Camera-type eye (tissue), 1 donor: ENCODE measurements at places on chromosomes 7 and 10. TPM values are rescaled to one million over a fixed set of nuclear protein-coding genes. Genes with fewer than 3 reads are reported as not detected.

Gene HMX3
- 1.1 TPM for total RNA-seq

Gene ZFAND4
- 33.2 TPM for total RNA-seq

Gene TRPV6
- total RNA-seq: 0.55 TPM

Gene CLRN3
- total RNA-seq: not detected

Gene SPOCK2
- 28.6 TPM for total RNA-seq

Gene FAM25G
- not detected for total RNA-seq

Gene MCM10
- 4.1 TPM for total RNA-seq

Gene GNAT3
- not detected for total RNA-seq

Gene CCDC3
- 13.0 TPM for total RNA-seq

Gene OIT3
- total RNA-seq: 1.6 TPM

Gene PLCE1
- total RNA-seq: 28.2 TPM

Gene HIP1
- total RNA-seq: 42.2 TPM

Gene CCT6A
- 117 TPM for total RNA-seq

Gene ALOX5
- total RNA-seq: 8.1 TPM

Gene CALML5
- 3.3 TPM for total RNA-seq

Gene FRMD4A
- 103 TPM for total RNA-seq

Gene ERVW-1
- total RNA-seq: not detected

Gene STEAP1
- total RNA-seq: 10.2 TPM

Gene CRHR2
- 0.60 TPM for total RNA-seq

Gene ASB15
- total RNA-seq: not detected

Gene RNF133
- total RNA-seq: 2.6 TPM

Gene TAS2R41
- not detected for total RNA-seq

Gene MKI67
- total RNA-seq: 16.4 TPM

Gene ZNF485
- 6.7 TPM for total RNA-seq

Gene GIMAP4
- 22.5 TPM for total RNA-seq

Gene CCL24
- not detected for total RNA-seq

Gene PAPOLB
- total RNA-seq: 1.5 TPM

Gene VGF
- total RNA-seq: 2.2 TPM

Gene NCF1
- total RNA-seq: 1.6 TPM

Gene AKR1C1
- total RNA-seq: 10.5 TPM

Gene SFTPA1
- total RNA-seq: not detected

Gene GRM3
- 7.2 TPM for total RNA-seq

Gene MRLN
- 23.1 TPM for total RNA-seq

Gene CTAGE15
- 1.8 TPM for total RNA-seq

Gene PLEKHA8
- 34.2 TPM for total RNA-seq

Gene MYL10
- 3.8 TPM for total RNA-seq

Gene NEUROD6
- total RNA-seq: 0.93 TPM

Gene TAS2R5
- 8.6 TPM for total RNA-seq

Gene HABP2
- not detected for total RNA-seq
